Naive thymus-derived CD8-positive, alpha-beta T cell (primary cell): ENCODE measurements at places on chromosomes 3 and 15.

DNA sequence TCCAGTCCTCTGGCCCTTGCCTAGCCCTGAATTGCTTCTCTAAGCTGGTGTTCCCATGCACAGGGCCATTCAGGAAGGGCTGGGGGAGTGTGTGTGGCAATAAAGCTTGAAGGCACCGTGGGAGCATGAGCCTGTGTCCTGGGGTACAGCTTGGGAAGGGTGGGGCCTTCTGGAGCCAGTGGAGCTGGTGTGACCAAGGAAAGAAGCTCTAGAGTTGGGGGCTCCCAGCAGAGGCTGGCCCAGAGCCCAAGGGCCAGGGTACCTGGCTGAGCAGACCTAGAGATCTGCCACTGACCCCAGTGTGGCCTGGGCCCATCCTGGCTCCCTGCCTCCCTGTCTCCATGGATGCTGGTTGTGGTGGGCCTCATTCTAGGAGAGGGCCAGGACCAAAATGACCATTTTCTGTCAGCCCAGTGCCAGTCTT lies 8.1 kb downstream of the ABTB1 start:
- no peak for DNase-seq

DNA sequence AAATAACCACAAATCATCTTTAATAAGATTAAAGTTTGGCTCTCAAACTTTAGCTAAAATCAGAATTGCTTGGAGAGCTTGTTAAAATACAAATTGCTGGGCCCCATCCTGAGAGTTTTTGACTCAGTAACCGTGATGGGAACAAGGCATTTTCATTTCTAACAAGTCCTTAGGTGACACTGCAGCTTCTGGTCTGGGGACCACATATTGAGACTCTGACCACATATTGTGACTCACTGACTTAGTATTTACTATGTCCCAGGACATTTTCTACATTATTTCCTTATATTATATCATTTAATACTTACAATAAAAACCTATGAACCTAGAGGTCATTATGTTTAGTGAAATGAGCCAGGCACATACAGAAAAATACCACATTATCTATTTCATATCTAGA lies 164.5 kb downstream of the ZMAT3 start:
- no peak for DNase-seq

- DNase-seq: no peak
Measured at GRCh38 chr3:127066635-127067034, 83.7 kb downstream of the PLXNA1 start.

DNA sequence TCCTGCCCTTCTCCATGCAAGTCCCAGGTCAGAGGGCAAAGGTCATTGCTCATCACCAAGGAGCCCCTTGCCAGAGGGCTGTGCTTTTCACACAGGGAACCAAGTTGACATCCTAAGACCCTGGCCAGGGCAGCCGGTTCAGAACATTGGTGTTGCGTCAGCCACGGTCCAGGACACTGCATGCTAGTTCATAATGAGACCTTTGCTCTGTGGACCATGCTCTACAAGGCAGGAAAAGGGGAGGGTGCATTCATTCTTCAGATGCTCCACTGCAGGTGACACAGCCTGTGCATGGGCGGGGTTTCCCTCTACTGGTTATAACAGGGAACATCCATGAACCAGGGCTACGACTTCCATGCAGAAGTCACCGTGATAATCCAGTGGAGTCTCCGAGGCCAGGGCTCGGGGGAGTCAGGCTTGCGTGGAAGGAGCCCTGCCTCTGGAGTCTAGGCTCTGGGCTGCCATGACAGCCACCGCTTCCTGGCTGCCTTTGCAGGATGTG lies 81.6 kb downstream of the OCA2 start:
- DNase-seq: no peak

DNA sequence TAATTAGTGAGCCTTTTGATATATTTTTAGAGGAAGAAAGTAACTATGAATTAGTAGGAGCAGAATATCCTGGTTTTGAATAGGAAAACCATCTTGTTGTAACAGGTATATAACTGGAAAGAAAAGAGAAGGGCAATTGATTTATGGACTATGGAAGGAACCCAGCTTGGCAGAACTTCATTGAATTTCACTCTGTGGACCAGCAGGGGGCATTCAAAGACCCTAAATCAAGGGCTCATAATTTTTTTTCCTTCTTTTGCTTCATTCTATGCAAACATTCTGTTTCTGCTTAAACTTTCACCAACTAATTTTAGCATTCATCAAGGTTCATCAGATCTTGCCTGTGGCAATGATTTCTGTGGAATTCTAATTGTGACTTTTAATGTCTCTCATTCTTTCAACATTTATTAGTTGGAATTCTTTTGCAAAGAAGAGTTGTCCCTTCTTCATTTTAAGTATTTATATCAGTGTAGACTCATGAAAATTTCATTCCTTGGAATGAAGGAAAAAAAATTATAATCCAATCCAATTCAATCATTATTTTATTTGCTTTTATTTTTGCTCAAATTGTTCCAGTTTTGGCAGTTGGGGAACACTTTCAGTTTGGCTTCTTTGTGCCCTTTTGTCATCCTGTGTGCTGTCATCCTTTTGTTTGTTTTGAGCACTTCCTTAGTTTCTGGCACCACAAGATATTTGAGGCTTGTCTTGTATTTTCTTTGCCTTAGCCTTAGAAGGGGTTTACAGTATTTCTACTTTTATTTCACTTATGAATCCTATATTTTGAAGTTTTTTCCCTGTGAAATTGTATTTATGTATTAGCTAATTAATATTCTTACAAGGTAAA lies 30.4 kb downstream of the NXPE3 start:
- peak; percentile 35 for DNase-seq
